NCI-H82 (cell line): ENCODE measurements at places on chromosomes 2 and 18.
A peak's percentile ranks its signal among the peaks of the same experiment; 100 is the strongest.

- DNase-seq: peak; percentile 79
These were observed 141.9 kb upstream of the CTAGE1 start for GRCh38 chr18:22559414-22560274.

- no peak for DNase-seq
These were observed 28.4 kb downstream of the C2orf76 start for GRCh38 chr2:119338272-119338671.

DNA sequence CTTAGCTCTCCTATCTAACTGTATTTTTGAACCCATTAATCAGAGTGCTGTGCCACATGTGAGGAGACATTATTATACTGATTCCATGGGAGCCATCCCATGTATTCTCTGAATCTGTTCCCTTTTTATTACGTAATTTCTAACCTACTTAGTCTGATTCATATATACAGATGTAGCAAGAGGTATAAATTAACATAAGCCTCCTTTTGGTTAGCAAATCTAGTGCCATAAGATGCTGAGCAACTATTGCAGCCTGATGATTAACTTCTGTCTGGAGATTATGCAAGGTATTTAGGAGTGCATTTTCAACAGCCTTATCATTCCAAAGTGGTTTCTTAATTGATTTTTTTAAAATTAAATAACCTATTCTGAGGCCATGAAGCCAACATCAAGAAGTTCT, 114.1 kb upstream of the MSH2 start:
- no peak for DNase-seq

- no peak for DNase-seq
These were observed 95.1 kb downstream of the MYO5B start for GRCh38 chr18:50099725-50100407.

DNA sequence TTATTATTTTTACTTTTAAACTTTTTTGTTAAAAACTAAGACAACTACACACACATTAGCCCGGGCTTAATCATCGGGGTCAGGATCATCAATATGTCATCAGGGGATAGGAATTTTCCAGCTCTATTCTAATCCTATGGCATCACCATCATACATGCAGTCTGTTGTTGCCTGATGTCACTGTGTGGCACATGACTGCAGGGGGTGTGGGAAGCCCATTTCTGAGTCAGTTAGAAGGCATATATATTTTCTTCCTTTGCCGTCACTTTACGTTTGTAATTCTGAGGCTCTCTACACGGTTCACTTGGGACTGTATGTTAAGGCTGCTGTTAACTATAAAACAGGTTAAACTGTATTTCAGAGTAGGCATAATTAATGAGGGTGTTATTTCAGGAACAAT, 144.4 kb upstream of the ITGA6 start:
- peak; percentile 66 for DNase-seq

- peak; percentile 43 for DNase-seq
These were observed 26.0 kb downstream of the DGKD start for GRCh38 chr2:233380132-233380895.

- DNase-seq: no peak
These were observed 198.7 kb downstream of the BCL11A start for GRCh38 chr2:60354713-60355112.

- DNase-seq: no peak
These were observed 30.6 kb upstream of the EPG5 start for GRCh38 chr18:45997700-45998151.

- DNase-seq: no peak
These were observed 21.2 kb downstream of the DYNAP start for GRCh38 chr18:54612237-54612636.

GRCh38 chr18:61554946-61555361, 221.7 kb downstream of the CDH20 start:
- DNase-seq: no peak

DNA sequence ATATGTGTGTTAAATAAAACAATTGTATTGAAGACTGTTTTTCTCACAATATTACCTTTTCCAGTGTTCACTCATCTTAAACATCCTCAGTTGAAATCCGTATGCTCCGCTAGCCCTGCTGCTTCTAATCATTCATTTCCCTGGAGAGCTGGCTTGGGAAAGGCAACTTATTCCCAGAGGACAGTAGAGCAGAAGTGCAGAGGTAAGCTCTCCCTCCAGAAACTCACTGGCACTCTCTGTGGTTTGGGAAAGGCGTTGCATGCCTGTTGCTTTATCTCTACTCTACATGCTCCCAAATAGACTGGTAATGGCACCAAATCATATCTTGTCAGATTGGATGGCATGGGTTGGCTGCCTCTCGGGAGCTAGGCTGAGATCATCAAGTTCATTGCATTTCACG, 117.1 kb upstream of the BOD1L2 start:
- DNase-seq: peak; percentile 85

- no peak for DNase-seq
These were observed 147.3 kb downstream of the INHBB start for GRCh38 chr2:120493231-120493630.

GRCh38 chr2:12169721-12170120, 423.3 kb downstream of the LPIN1 start:
- no peak for DNase-seq

GRCh38 chr2:72136331-72136730, 11.3 kb downstream of the CYP26B1 start:
- no peak for DNase-seq

- DNase-seq: no peak
These were observed 28.2 kb upstream of the AMMECR1L start for GRCh38 chr2:127913808-127914457.
